NCI-H1930 (cell line): ENCODE measurements at places on chromosomes 13 and 19.

DNA sequence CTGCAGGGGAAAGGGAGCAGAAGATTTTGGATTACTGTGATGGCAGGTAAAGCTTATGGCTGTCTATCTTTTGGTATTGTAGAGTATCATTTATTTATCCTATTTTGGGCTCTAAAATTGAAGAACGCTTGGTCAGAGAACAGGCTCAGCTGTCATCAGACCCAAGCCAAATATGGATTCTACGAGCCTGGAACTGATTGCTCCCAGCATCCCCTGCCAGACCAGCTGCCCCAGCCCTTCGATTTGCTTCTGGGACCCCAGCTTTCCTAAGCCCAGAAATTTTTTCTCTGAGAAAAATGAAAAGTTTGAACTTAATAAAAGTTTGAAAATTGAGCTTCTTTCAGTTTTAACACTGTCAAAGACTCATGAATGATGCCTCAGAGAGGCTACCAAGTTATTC is 472.8 kb downstream of the DACH1 start:
- DNase-seq = no peak

GRCh38 chr13:98835156-98835555 is 82.7 kb upstream of the SLC15A1 start:
- DNase-seq = no peak

GRCh38 chr13:64755961-64756360 is 2474.2 kb downstream of the PCDH9 start:
- no peak for DNase-seq

DNA sequence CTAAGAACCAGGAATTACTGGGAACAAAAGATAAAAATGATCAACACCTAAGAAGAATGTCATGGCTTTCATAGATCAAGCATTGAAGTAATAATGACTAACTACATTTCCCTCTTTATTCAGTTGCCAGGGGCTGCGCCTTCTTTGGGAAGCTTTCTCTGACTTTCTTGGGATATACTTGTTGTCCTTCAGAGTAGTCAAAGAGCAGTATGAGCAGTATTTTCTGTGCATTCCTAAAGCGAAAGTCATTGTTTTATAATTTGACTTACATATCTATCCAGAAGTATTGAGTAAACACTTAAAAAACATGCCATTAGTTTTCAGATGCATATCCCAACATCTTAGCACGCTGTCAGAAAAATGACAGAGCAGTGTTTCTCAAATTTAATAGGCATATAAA is 2412.4 kb downstream of the PCDH9 start:
- DNase-seq = no peak

DNA sequence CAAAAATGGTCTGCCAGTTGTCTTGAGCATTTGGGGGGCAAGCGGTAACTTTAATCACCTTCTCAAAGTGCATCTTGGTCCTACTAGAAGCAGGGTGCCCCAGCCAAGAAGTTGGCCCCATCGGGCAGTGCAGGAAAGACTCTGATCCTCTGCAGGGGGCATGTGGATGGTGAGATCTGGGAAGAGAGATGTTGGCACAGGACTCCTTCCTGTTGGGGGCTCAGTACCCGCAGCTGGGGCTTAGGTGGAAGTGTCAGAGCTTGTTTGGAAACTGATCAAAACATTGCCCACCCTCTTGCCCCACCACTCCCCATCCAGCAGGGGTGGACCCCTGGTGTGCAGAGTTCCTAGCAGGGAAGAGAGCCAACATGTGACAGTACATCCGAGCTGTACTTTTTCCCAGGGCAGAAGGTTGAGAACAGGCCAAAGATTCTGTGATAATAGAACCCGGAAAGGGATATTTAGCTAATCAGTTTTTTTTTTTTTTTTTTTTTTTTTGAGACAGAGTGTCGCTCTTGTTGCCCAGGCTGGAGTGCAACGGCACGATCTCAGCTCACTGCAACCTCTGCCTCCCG is 8.8 kb downstream of the RRAS start:
- no peak for DNase-seq
